ENCODE measurements at places on chromosomes 5 and 9.

GRCh38 chr5:173010021-173010420 is 26.4 kb downstream of the ATP6V0E1 start:
- DNase-seq: no peak

- DNase-seq: no peak
Observed at GRCh38 chr5:179141867-179142266, 81.7 kb downstream of the ZNF354C start.

- DNase-seq: no peak
Observed at GRCh38 chr5:158801893-158802292, 297.8 kb downstream of the EBF1 start.

DNA sequence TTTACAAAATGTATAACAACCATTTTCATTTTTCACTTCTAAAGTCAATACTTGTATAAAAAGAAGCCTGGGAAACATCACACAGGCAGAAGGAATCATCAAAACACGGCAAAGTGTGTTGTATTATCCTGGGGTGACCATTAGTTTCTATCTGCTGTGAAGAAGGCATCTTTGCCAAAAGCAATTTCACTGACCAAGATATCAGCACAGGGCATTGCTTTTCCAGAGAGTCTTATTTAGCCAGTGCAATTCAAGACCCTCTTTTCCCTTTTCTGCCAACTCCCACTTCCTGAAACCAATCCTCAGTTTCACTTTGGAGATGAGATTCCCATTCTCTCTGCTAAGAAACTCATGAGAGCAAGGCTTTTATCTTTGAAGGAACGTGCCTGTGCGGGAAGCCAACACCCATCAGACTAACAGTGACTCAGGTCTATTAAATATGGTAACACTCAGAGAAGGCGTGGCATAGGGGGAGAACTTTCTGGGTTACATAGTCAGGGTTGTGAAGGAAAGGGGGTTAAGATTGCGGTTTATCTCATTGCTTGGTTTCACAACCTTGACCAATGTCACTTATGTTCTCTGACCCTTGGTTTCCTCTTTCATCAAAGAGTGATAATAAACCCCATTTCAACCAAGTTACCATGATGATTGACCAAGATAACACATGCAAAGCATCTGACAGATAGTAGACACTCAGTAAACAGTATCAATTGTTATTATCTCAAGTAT is 666.9 kb upstream of the KLF4 start:
- no peak for DNase-seq

DNA sequence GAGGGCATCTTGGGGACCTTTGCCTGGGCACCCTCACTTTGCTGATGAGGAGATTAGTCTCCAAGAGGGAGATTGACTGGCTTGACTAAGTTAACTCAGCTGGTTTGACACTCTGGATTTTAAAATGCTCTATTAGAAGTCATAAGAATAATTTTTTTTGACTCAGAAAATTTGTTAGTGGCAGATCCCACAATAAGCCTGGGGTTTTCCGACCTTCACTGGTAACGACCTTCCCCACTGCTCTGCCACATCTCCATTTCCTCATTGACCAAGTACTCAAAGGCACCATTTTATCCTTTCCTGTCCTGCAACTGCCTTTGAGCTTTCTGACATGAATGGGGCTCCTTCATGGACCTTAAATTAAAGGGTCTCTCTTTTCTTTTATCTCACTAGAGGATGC is 67.0 kb downstream of the ARHGEF28 start:
- DNase-seq: no peak

- DNase-seq: no peak
Observed at GRCh38 chr5:19987612-19988361, at the start of gene CDH18. Gene CDH18, minus strand, starts transcription at chr5:19988200. Its CDS starts 149,214 bp downstream, at chr5:19838986.

DNA sequence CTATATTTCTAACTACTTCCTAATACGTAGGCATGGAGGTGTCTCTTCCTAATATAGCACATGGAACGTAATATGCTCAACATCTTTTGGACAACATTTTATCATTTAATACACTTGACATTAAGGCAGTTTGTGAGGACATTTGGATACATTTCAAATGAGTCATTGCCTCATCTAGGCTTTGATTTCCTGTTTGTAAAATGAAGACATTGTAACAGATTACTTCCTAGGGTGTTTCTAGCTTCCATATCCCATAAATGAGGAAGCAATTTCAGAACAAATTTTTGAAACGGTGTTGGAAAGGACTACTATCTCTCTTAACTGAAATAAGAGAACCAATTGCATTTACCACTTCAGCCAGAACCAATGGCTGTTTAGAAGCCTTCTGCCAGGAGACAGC is 38.7 kb downstream of the SLC28A3 start:
- no peak for DNase-seq

DNA sequence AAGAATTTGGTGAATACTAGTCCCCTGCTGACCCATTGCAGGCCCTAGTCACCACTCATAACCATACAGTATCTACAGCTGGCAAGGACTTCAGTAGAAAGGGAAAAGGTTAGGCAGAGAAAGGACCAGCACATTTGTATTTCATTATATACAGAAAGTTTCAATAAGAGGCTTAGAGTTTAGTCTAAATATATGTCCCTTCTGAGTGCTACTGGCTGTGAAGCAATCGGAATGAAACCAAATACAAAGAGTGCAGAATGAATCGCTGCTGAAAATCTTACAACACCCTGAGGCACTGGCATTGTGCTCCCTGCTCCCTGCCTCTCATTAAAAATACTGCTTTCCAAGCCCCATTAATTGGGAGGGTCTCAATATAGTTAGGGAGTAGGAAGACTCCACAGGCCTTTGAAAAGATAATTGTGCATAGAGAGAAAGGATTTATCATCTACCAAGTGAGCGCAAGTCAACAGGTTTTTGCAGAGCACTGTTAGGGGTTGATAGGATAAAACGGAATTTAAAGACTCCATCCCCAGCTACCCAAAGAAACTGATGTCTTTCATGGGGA is 110.8 kb downstream of the SLC1A3 start:
- no peak for DNase-seq

DNA sequence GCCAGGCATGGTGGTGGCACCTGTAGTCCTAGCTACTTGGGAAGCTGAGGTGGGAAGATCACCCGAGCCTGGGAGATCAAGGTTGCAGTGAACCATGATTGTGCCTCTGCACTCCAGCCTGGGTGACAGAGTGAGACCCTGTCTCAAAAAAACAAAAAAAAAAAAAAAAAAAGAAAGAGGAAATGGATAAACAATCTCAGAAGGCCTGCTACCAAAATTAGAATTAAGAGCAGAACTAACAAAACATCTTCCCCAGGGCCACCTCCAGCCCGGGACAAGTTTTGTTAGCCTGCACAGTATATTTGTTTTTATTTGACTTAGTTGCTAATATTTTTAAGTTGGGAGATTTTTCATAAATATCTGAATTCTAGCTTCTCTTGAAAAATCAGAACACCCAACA is 23.1 kb downstream of the PAX5 start:
- DNase-seq: no peak

GRCh38 chr9:85987236-85987635 is 46.3 kb downstream of the NAA35 start:
- DNase-seq: no peak

- DNase-seq: no peak
Observed at GRCh38 chr5:61301341-61302199, 30.5 kb upstream of the ZSWIM6 start.

- no peak for DNase-seq
Observed at GRCh38 chr5:162852134-162852533, 585.3 kb upstream of the CCNG1 start.

DNA sequence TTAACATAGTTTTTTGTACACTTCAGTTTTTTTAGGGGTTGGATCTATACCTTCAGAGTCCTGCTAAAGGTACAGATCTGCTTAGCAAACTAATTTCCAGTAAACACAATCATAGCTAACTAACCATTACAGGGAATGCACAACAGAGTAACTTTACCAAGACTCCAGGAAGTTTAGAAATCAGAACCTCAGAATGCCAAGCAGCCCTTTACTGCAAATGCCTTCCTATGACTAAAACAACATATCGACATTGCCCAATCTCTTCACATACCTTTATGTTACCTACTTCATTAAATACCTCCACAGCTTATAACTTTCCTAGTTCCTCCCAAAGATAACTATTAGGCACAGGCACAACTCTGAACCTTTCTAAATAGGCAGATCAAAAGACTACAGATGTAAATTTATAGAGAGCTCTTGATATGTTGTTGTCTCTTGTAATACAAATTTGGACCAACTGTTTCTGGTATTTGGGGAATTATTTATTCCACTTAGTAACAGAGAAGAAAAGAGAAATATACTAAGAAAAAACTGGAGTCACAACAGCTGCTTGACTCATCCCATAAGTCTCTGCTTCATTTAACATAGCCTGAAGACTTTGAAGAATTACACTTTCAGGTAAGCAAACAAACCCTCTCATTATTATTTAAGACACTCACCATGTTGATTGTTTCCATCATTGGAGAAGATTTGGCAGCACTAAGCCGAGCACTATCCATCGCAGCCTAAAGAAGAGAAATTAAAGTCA is 46.0 kb upstream of the OR2K2 start:
- DNase-seq: no peak

GRCh38 chr5:108900668-108901067 is 153.0 kb downstream of the FER start:
- DNase-seq: no peak

DNA sequence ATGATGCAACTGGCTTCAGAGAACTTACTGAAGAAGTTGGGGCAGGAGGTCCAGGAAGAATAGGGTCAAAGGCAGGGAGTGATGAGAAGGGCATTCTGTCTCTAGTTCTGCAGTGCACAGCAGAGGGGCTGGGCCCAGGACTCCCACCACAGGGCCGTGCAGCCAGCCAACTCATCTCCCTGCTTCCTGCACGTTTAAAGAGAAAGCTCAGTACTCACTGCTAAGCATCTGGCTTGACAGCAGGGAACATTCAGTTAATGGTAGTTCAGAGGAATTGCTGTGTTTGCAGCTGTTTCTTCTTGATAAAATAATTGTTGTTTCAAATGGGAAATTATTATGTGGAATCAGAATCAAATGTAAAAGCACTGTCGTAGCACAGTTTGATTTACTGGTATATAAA is 25.6 kb upstream of the SCAMP1 start:
- no peak for DNase-seq

GRCh38 chr5:107072440-107072839 is 598.3 kb downstream of the EFNA5 start:
- no peak for DNase-seq

DNA sequence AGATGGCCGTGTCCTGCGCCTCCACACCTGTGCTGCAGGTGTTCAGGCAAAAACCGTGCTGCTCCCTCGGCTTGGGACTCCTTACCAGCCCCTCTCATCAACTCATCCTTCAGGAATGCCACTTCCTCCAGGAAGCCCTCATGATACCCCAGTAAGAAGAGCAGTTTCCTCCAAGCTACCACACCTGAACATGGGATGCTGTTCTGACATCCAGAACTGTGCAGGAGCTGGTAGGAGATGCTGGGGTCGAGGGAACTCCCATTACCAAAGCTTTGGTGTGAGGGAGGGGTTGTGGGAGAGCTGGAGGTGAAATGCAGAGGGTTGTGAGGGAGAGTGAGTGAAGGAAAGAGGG is 18.9 kb downstream of the CARD19 start:
- DNase-seq: no peak

- no peak for DNase-seq
Observed at GRCh38 chr9:124359855-124360678, 55.2 kb downstream of the PSMB7 start.

DNA sequence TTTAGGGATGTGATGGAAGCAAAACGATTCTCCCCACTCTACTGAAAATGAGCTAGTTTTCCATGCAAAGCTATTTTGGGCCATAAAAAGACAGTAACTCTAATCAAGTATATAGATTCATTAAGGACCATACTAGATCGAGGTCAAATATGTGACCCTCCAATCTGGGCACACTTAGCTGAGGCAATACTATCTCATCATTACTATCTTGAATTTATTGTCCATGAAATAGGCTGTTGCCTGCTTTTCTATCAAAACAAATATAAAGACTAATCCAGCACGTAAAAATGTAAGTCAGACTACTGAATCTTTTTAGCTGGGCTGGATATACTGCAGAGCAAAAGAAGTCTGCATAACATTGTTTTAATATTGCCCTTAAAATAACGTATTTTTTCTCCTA is 943.1 kb downstream of the NR2F1-AS1 start:
- no peak for DNase-seq

- DNase-seq: no peak
Observed at GRCh38 chr5:36607114-36607571, 737 bp downstream of the SLC1A3 start.

GRCh38 chr5:121430538-121430937 is 421.1 kb upstream of the FTMT start:
- no peak for DNase-seq

DNA sequence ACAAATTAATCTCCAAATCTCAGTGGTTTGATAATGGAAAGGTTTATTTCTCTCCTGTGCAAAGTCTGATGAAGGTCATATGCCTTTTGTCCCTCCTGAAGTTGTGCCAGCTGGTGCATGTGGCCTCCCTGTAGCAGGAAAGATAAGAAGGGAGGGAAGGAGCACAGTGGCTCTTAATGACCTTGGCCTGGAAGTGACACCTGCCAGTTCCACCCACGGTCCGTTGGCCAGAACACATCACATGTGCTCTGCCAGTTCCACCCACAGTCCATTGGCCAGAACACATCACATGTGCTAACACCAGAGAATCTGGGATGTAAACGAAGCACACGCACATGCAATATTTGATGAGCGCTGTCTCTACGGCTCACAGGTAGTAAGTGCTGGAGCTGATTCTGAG is 130.9 kb downstream of the DOCK2 start:
- DNase-seq: no peak

- no peak for DNase-seq
Observed at GRCh38 chr9:131728546-131728910, 11.3 kb downstream of the RAPGEF1 start.

GRCh38 chr5:81631124-81631523 is 119.8 kb downstream of the SSBP2 start:
- no peak for DNase-seq

DNA sequence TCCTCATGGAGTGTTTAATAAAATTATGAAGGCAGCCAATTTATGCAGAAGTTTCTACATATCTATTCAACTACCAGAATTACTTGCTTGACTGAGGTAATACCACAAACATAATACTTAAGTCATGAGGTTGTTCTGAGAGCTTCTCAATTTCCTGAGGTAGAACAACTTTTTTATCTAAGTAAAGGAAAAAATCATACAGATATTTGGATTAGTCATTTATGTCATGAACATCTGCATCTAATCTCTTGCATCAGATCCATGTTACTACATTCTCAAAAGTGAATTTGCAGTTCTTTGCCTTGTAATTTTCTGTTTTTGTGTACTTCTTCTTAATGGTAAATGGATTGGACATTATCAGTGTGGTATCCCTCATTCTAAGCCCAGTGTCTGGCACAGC is 60.4 kb upstream of the RGMB start:
- DNase-seq: no peak

GRCh38 chr5:131579917-131580671 is 54.9 kb downstream of the RAPGEF6 start:
- no peak for DNase-seq

DNA sequence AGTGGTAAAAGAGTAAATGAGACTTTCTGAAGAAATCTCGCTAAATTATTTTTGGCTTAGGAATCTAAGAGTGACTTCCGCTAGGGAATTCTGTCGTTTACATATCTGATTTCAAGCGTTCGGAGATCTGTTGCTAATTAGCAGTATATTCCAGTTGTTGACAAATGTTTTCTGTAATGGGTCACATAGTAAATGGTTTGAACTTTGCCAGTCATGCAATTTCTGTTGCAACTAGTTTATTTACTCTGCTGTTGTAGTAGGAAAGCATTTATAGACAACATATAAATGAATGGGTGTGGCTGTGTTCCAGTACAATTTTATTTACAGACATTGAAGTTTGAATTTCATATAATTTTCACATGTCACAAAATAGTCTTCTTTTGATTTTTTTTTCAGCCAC is 57.4 kb upstream of the JAK2 start:
- no peak for DNase-seq

Data from stimulated activated CD8-positive, alpha-beta memory T cell treated with anti-CD3 and anti-CD28 coated beads, Interleukin-15, amount 100 ng/mL, for 4 hours (primary cell).